Heart right ventricle (tissue), 16 donors: ENCODE measurements at places on chromosomes 11 and 22. TPM values are rescaled to one million over a fixed set of nuclear protein-coding genes. Genes with fewer than 3 reads are reported as not detected.

APOBEC3B gene
- total RNA-seq = 1.8 TPM

FIBP gene
- total RNA-seq = 47.8 TPM

GRCh38 chr11:104602643-104603042 is 295.6 kb downstream of the CASP12 start:
- no peak for DNase-seq

DNA sequence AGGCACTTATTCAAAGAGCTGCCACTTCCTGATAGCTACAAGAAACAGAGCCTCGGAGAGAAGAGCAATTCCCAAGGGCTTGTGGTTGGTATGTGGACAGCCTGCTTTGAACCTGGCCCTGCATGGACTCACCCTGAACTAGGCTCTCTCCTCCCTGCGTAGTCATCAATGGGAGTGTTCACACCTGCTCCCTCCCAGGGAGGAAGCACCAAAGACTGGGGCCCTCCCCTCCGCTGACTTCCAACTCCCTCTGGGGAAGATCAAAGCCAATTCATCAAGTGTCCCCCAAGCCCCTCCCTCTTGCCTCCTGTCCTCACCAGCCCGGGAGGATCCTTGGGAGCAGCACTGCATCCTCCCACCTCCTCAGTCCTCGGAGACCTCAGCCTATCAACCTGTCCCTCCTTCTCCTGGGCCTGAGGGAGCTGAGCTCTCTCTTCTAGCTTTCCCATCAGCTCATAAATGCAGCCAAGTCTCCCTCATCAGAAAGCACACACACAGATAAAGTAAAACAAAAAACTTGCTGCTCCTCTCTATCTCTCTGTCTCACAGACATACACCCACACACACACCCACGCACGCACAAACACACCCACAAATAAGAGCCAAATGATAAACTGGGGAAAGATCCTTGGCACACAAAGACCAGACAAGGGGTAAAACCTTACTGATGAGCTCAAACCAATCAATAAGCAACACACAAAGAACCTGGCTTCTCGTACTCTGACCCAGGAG is 3.3 kb downstream of the A4GALT start:
- DNase-seq = no peak

DNA sequence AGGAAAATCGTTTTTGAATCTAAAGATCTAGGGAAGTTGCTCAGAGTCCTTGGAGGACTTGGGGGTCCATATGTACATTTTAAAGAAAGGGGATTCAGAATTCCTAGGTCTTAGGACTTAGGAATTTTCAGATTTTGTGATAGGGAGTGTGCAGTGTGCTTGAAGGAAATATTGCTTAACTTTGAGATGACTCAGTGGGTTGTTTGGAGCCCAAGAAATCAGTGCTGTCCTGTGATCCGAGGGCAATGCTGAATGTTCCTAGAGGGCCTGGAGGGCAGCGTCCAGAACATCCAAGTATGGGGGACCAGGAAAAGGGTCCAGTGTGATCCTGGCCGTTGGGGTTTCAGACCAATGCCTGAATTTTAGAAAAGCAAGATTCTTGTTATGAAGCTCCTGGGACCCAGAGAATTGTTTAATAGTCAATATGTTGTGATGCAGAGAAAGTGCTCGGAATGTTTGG is 3.1 kb upstream of the IGF2 start:
- no peak for DNase-seq

GRCh38 chr11:33052231-33052630 is 12.9 kb downstream of the TCP11L1 start:
- DNase-seq = no peak
